ENCODE measurements at places on chromosomes 1 and 21.
A peak's percentile ranks its signal among the peaks of the same experiment; 100 is the strongest.

DNA sequence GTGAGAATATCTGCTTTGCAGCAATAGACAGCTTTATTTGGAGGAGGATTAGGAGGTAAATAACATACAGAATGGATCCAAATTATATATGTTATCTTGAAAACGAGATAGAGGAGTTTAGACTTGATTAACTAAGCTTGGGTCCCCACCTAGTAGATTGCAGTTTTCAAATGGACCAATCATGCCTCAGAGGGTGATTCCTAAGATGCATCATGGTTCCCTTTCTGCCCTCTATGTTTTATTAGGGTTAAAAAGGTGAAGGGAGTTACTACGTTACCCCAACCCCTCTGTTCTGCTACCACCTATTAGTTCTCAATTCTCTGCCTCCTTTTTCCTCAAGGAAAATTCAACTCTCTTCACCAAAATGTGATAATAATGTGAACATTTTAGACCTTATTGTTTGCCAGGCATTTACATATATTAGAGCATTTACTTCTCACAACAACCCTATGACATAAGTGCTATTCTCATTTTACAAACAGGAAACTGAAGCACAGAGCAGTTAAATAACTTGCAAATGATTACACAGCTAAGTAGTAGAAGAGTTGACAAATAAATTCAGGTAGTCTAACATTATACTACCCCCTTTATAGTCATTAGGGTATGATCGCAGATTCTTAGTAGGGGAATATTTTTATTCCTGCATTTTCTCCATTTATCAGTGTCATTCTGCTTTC lies 23.4 kb upstream of the PGM1 start:
- no peak for DNase-seq

- no peak for DNase-seq
These were observed 3.9 kb downstream of the PSMB2 start for GRCh38 chr1:35637401-35637809.

GRCh38 chr1:27521336-27521831 lies 31.4 kb upstream of the WASF2 start:
- no peak for DNase-seq

DNA sequence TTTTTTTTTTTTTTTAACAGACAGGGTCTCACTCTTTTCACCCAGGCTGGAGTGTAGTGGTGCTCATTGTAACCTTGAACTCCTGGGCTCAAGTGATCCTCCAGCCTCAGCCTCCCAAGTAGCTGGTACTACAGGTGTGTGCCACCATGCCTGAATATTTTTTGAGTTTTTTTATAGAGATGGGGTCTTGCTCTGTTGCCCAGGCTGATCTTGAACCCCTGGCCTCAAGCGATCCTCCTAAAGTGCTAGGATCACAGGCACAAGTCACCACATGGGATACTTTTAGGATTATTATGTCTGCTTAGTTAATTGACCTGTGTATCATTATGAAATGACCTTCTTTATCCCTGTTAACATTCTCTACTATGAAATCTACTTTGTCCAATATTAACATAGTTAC lies 38.0 kb downstream of the RASSF5 start:
- DNase-seq: no peak

GRCh38 chr21:44439211-44439600 lies 16.1 kb upstream of the LRRC3 start:
- no peak for DNase-seq

- DNase-seq: no peak
These were observed 129.6 kb upstream of the COA6 start for GRCh38 chr1:234243521-234244260.

GRCh38 chr1:39609618-39610331 lies 29.7 kb downstream of the HEYL start:
- peak; percentile 69 for DNase-seq

GRCh38 chr1:41638086-41639024 lies 153.9 kb upstream of the EDN2 start:
- no peak for DNase-seq

DNA sequence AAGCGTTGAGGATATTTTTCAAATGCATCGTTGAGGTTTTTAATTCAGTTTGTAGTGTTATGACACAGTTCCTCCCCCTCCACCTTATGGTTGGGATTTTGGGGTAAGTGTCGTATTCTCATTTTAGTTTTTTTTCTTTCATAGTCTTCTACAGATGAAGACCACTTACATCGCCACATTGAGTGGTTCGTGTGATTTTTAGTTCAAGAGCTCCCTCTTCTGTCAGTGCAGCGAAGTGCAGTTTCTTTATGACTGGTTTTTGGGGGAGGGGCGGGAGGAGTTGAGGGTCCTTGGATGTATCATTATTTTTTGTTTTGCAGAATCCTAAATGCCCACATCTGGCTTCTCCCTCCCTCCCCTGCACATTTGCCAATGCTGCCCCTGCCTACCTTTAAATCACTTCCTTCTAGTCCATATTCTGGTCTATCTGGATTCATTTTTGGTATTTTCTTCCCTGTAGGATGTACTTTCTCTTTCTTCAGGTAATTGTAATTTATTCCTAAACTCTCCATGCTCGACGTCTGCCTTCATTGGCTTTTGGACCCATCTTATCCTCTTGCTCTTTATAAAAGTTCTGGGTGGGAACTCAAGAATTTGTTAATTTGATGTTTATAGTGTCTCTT lies 433.1 kb downstream of the CAMTA1 start:
- DNase-seq: peak; percentile 43

DNA sequence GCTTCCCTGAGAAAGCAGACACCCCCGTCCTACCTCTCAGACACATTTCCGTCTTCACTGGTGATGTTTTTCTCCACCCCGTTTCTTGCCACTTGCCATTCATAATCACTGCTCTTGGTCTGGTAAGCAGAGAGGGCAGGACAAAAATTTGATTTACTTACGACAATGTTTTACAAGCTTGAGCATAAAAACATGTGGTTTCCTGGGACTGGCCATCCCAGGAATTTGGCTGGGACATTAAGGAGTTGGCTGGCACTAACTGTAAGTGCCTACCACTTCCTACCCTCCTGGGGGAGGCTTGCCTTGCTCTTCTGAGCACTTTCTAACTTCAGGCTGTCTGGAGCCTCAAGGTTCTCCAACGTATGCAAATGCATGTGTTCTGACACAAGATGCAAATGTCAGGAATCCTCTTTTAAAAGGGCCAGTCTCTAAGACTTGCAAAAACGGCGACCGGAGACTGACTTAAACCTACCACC lies 24.2 kb downstream of the ZBTB18 start:
- no peak for DNase-seq

DNA sequence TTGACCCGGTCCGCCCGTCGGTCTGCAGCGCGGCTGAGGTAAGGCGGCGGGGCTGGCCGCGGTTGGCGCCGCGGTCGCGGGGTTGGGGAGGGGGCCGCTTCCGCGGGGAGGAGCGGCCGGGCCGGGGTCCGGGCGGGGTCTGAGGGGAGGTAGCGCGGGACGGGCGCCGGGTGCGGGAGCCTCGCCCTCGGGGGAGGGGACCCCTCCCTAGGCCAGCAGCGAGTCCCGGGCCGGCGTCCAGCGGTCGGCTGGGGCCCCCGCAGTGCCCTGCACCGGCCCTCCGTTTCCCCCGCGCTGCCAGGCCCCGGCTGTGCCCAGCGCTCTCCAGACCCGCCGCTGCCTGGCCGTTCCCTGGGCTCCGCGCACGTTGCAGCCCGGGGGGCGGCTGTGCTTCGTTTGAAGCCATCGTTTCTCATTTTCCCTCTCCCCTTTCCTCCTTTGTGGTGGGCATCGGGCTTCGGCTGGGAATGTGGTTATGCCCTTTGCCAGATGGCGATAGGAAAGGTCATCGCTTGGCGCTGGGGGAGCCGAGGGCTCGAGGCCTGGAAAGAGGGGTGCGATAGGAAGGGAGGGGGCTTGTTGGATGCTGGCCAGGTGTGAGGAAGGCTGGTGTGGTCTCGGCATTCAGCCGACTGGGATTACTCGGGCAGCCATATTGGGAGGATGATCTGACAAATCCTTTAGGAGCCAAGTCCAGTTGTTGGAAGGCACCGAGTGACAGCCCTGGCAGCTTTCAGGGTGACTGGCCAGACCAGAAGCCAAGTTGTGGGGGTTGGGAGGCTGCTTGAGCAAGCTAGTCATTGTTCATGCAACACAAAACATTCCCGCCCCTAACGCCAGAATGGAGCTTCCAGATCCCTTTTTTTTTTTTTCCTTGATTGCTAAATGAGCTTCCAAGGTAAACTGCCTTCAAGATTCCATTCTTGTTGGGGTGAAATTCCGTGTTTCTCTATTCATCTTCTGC lies 753 bp downstream of the KIF1B start:
- DNase-seq: peak; percentile 49

DNA sequence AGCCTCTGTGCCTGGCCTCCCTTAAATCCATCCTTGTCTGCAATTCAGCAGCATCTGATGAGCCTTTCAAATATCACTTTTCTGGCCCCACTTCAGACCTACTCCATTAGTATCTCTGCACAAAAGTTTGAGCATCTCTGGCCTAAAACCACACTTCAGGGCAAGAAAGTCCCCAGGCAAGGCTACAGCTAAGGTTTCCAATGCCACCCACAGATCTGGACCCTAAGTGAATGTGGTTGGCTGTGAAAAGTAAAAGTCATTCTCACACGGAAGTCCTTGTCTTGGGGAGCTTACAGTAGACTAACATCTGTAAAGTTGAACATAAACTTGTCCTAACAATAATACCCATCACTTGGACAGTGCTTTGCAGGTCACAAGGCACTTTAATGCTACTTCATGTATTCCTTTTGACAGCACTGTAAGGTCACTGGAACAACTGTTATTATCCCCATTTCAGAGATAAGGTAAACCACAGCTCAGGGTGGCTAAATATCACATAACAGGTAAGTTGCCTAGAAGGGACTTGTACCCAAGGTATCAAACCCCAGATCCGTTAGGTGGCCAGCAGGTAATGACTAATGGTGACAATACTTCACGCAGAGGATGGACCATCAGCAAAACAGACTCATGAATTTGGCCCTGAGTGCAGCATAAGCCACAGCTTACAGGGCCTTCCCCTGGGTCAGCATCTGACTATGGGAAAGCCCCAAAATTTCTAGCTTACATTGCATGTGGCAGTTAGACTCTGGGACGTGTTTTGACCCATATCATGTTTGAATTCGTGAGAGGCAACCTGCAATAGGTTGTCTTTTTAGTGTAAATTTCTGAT lies 356.0 kb downstream of the HHAT start:
- DNase-seq: no peak

DNA sequence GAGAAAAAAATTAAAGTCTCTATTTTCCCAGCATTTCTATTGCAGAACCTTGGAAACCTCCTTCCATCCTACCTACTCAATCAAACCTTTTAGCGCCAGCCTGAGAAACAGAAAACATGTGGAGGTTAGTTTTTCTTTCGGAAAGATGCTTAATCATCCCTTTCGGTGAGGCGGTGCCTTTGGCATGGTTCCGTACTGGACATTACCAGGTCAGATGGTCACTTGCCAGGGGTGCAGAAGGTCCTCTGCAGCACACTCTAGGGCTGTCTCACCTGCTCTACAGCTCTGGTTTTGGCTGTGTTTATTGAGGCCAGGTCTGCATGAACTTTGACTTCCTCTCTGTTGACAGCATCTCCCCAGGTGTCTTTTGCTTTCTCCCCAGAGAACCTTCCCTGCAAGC lies 121.5 kb downstream of the PLD5 start:
- no peak for DNase-seq

GRCh38 chr1:201761178-201761577 lies 67.8 kb upstream of the IPO9 start:
- no peak for DNase-seq

- no peak for DNase-seq
These were observed 12.2 kb downstream of the AMPD2 start for GRCh38 chr1:109631513-109632505.

DNA sequence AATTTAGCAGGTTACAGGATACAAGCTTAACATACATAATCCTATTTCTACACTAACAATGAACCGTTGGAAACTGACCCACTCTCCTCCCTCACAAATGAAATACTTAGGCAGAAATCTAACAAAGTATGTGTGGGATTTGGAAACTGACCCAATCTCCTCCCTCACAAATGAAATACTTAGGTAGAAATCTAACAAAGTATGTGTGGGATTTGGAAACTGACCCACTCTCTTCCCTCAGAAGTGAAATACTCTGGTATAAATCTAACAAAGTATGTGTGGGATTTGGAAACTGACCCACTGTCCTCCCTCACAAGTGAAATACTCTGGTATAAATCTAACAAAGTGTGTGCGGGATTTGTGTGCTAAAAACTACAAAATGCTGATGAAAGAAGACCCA lies 60.3 kb downstream of the TRAF5 start:
- DNase-seq: no peak

- DNase-seq: no peak
These were observed 102.0 kb downstream of the PAX7 start for GRCh38 chr1:18732686-18733085.

DNA sequence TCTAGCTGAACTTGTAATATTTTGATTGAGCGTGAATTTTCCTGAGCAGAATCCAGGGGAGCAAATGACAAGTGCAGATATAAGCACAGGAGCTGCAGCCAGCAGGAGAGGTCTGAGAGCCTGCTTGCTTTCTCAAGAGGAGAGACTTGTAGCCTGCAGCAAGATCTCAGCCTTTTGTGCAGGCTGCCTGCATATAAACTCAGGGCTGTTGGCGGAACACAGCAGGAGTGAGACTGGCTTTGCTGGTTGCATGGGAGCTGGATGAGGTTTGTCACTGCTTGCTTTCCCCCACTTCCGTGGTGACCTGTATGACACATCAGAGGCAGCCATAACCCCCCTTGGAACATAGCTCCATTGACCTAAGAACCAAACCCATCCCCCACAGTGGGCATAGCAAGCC lies 725.4 kb upstream of the RGS18 start:
- no peak for DNase-seq

GRCh38 chr1:200426196-200426595 lies 16.4 kb upstream of the ZNF281 start:
- no peak for DNase-seq

- DNase-seq: no peak
These were observed 188.6 kb downstream of the ZP4 start for GRCh38 chr1:237702161-237702560.

DNA sequence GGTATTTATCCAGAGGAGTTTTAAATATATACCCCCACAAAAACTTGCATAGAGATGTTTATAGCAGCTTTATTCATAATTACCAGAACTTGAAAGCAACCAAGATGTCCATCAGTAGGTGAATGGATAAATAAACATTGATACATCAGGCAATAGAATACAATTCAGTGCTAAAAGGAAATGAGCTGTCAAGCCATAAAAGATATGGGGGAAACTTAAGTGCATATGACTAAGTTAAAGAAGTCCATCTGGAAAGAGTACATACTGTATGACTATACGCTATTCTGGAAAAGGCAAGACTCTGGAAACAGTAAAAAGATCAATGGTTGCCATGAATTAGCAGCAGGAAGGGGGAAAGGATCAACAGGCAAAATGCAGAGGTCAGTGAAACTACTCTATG lies 366.7 kb downstream of the HHIPL2 start:
- no peak for DNase-seq

DNA sequence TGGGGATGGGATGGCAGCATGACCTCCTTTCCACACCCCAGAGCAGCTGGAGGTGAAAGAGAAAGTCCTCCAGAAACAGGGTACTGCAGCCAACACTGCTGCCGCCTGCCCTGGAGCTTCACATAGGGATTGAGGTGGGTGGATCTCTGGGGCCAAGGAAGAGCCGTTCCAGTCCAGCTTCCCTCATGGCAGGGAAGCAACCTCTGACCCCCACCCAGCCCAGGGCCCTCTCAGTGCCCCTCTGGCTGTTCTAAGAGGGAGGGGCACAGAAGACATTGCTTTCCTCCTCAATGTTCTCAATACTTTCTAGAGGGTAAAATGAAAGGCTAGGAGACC lies 5.7 kb downstream of the KIF21B start:
- DNase-seq: no peak

Measured in A549 (cell line).